ENCODE measurements at places on chromosomes 12 and 14.

DNA sequence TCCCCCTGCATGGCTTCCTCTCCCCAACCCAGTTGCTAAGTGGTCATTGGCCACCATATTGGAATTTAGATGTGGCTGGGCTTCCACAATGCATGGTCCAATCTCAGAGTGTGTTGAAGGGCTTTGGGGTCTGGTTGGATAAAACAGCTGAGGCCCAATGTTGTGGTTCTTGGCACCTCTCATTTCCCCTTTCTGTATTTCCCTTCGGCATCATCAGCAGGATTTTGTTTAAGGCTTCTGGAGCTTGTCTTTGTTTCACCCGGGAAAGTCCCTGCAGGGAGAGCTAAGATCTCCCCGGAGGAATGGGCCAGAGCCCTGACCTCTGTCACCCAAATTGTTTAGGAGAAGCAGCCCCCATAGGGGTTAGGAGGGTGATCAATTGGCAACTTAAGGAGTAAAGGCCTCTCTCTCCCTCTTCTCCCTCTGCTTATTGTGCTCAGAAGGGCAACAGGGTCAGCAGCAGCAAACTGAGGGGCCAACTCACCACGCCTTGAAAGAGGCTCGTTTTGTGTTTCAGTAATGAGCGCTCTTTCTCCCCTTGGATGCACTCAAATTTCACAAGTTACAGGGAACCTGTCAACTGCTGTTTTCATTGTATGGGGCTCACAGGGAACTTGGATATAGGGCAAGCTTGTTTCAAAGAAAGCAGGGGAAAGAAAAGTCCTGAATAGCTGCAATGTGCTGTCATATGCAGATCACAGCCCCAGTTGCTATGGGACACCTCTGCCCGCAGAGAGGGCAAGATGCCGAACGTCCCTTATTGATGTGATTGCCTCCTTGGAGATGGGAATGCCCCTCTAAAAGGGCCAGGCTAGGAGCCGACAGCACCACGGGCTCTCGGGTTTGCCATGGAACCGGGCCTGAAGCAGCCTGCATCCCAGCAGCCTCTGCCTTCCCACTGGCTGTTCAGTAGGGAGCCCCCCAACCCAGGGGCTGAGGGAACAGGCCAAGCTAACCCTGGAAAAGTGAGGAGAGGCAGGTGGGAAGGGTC is 223.7 kb downstream of the ZFP36L1 start:
- no peak for DNase-seq

- no peak for DNase-seq
These were observed 629 bp downstream of the PRDM4 start for GRCh38 chr12:107760207-107760808.

- DNase-seq: no peak
These were observed 665 bp downstream of the RHOF start for GRCh38 chr12:121792607-121793439.

- peak; percentile 76 for DNase-seq
These were observed 50.3 kb upstream of the SRSF5 start for GRCh38 chr14:69716478-69717187.

DNA sequence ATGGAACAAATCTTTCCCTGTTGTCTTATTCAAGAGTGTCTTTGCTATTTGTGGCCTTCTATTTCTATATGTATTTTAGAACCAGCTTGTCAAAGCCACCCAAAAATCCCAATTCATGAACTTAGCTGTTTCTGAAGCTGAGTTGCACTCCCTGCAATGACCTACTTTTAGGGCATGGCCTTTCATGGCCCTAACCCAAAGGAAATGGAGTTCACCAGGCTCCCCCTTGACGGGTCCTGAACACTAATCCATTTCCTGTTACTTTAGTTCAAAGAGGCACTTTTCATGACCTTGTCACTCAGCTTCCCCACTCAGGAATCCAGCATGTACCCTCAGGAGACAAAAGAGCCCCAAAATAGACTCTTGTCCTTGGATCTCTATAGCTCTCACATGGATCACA is 7.6 kb downstream of the TMED8 start:
- no peak for DNase-seq

DNA sequence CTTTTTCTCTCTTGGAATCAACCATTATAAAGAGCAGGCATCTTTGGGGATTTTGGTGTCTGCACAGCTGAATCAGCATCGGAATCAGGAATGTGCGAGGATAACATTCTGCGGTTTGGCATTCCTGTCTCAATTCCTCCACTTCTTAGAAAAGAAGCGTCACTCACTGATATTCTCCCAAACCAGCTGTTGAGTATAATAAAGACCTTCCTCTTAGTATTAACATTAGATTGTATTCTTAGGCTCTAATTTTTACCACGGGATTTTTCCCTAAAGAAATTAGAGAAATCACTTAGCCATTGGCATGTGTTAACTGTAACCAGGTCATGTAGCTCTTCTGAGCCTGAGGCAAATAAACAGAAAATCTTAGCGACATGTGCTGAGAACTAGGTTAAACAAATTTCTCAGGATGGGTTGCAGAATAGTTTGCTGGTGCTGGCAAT is 128.7 kb downstream of the TMX1 start:
- no peak for DNase-seq

DNA sequence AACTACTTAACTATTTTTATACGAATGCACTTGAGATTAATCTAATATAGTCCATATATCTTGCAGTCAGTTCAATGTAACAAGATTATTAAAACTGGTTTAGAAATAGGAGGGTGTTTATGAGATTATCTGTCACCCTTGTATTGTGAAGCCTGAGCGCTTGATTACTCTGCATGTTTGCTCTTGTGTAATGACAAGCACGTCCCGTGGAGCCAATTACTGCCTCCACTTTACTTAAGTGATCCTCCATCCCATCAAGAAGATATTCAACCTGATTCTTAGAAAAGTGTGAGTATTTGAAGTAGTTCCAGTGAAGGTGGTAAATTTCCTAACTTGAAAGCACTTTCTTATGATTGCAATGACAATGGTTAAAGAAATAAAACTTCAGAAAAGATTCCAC is 415.2 kb upstream of the GARIN6 start:
- DNase-seq: no peak

GRCh38 chr12:110575326-110575725 is 7.8 kb downstream of the PPTC7 start:
- DNase-seq: no peak

- no peak for DNase-seq
These were observed 17.4 kb downstream of the ACVRL1 start for GRCh38 chr12:51924551-51925319.

DNA sequence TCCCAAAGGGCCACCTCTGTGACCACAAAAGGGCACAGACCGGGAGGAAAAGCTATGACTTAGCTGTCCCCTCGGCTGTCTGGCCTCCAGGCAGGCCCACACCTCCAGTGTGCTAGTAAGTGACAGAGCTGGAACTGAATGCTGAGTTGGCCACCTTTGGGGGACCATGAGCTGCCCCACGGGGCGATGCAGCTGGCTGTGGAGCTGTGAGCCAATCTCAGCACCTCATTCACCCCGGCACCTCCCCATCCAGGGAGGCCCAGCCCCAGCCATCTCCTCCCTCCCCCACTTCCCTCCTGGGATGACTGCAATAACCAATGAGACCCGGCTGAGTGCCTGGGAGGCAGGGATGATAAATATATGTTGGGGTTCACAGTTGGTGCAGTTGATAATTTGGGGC is 12.2 kb upstream of the TESC start:
- DNase-seq: peak; percentile 96

GRCh38 chr12:47945341-47945728 is 18.1 kb upstream of the TMEM106C start:
- no peak for DNase-seq

GRCh38 chr12:15562263-15562662 is 226.9 kb downstream of the EPS8 start:
- DNase-seq: no peak

DNA sequence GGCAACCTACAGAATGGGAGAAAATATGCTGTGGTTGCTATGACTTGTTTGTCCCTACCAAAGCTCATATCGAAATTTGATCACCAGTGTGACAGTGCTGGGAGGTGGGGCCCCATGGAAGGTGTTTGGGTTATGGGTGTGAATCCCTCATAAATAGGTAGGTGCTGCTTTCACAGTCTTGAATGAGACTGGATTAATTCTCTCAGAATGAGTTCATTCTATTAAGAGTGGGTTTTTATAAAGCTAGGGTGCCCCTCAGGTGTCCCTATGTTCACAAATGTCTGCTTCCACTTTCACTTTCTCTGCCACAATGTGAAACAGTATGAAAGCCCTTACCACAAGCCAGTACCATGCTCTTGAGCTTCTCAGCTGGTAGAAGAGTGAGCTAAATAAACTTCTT is 133.5 kb downstream of the CPNE8 start:
- no peak for DNase-seq

DNA sequence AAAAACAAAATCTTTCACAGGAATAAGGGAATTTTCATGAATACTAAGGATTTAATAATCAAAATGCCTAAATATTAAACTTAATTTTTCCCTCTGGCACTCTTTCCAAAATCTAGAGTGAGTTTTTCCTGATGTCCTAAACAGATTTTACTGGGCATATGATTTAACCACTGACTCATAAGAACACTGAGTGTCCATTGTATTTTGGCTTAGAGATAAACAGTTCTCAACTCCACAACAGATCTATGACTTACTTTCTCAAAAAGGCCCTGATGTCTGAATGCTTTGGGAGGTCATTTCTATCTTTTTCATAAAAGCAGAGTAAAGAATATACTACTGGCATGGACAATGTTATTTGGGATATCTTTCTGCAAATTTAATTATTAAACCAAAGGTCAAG is 15.0 kb downstream of the TMBIM4 start:
- no peak for DNase-seq

GRCh38 chr12:81146228-81147225 is 68.6 kb downstream of the ACSS3 start:
- no peak for DNase-seq

DNA sequence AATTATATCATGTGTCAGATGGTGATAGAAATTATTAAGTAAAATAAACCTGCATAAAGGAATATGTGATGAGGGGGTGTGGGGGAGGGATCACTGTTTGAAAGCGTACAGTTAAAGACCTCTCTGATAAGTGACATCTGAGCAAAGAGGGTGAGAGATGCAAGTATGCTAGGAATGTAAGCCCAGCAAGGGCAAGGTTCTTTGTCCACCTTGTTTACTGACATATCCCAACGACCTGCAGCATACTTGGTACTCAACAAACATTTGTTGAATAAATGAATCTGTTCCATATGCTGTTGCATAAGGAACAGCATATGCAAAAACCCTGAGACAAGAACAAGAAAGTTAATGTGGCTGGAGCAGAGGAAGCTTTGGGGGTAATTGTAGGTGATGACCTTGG is 12.0 kb upstream of the MDM1 start:
- DNase-seq: no peak

DNA sequence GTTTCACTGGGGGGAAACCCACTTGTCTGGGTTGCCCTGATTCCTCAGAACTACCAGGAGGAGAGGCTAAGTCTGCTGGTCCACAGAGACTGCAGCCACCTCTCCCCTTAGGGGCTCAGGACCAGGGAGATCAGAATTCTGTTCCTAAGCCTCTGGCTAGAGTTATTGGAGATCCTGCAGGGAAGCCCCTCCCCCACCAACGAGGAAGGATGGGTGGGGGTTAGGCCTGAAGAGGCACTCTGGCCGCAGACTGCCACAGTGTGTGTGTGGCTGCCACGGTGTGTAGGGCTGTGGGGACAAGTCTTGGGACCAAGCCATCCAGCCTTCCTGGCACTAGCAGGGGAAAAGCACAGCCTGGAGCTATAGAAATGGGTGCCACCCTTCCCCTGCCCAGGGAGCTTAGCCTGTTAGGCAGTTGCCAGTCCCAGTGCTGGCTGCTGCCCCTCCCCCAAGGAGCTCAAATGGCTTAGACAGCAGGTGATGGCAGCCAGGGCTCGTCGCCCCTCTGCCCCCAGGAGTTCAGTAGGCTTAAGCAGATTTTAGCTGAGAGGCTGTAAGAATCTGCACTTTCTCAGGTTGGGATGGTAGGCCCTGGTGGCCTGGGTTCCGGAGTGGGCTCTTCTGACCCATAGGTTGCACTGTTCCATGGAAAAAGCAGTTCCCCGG is 107.7 kb downstream of the ERGIC2 start:
- no peak for DNase-seq

- no peak for DNase-seq
These were observed 307.2 kb downstream of the ATP23 start for GRCh38 chr12:58248599-58248998.

- no peak for DNase-seq
These were observed 131.8 kb upstream of the USP15 start for GRCh38 chr12:62128175-62128975.

GRCh38 chr14:26765768-26766520 is 168.1 kb upstream of the NOVA1 start:
- peak; percentile 18 for DNase-seq

GRCh38 chr14:102573591-102574046 is 18.8 kb upstream of the RCOR1 start:
- no peak for DNase-seq

DNA sequence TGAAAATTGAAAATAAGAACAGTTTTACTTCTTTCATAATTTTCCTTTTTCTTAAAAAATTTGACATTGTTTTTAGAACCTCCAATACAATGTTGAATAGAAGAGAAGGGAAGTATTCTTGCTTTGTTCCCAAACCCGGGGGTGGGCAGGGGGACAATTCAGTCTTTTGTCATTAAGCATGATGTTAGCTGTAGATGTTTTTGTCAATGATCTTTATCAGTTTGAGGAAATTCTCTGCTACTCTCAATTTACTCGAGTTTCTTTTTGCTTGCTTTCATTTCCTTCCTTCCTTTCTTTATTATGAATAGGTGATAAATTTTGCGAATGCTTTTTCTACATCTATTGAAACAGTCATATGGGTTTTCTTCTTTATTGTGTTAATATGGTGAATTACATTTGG is 183.2 kb upstream of the FRMD6 start:
- DNase-seq: no peak

DNA sequence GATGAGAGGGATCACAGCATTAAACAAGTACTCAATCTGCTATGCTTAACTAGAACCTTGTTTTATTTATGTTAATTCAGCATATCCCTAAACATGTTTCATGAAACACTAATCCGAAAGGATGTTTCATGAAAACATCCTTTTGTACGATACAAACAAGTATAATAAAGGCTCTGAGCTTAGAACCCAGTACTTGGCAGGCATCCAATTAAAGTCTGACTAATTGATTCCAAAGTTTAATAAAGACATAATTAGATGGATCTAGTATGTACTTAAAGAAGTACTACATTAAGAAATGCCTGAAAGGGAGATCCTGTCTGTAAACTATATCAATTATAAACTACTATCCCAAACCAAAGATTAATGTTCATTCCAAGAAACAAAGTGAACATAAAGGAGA is 51.8 kb downstream of the SCAF11 start:
- DNase-seq: no peak

DNA sequence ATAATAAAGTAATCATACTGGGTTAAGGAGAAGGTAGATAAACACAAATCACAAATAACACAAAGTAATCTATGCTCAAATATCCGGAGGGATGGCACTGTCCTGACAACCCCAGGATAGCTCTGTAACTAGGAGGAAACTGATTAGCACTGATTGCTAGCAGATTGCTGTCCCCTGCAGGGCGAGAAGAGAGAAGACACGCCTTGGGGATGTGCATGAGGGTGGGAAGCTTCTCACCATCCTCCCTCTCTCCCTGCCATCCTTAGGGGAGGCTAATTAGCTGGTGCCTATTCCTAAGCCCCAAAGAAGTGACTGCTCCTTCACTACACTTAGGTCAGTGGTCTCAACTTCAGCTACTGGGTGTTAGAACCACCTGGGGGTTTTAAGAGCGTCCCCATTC is 27.0 kb upstream of the TMEM260 start:
- no peak for DNase-seq

GRCh38 chr12:107032266-107032665 is 45.3 kb upstream of the MTERF2 start:
- no peak for DNase-seq

GRCh38 chr12:122030424-122031035 is 8.8 kb downstream of the BCL7A start:
- DNase-seq: no peak

- DNase-seq: no peak
These were observed 228.1 kb upstream of the CNTN1 start for GRCh38 chr12:40464121-40464520.
